ENCODE measurements at places on chromosomes 7 and 10. TPM values are rescaled to one million over a fixed set of nuclear protein-coding genes. Genes with fewer than 3 reads are reported as not detected.

VWA2 gene
- total RNA-seq: under 0.01 TPM

HECW1 gene
- not detected for total RNA-seq

NHLRC2 gene
- total RNA-seq: 11.5 TPM

CDC14C gene
- total RNA-seq: not detected

SLC18A3 gene
- total RNA-seq: under 0.01 TPM

HBP1 gene
- total RNA-seq: 64.6 TPM

TRAPPC14 gene
- 6.9 TPM for total RNA-seq

CALML3 gene
- total RNA-seq: not detected

C10orf105 gene
- not detected for total RNA-seq

PTF1A gene
- not detected for total RNA-seq

ATRNL1 gene
- 1.4 TPM for total RNA-seq

CPN1 gene
- total RNA-seq: not detected

PTPN20 gene
- total RNA-seq: 1.3 TPM

IFIT1B gene
- not detected for total RNA-seq

GIMAP5 gene
- total RNA-seq: 0.28 TPM

MACC1 gene
- total RNA-seq: 1.1 TPM

SPDYE5 gene
- not detected for total RNA-seq

TBX20 gene
- total RNA-seq: 11.5 TPM

STEAP1 gene
- 32.2 TPM for total RNA-seq

ARL4A gene
- 15.9 TPM for total RNA-seq

GATA3 gene
- 0.28 TPM for total RNA-seq

MRM2 gene
- total RNA-seq: 16.1 TPM

SPDYE6 gene
- total RNA-seq: not detected

ATP5F1C gene
- total RNA-seq: 226 TPM

LBX1 gene
- total RNA-seq: not detected

NANOS1 gene
- total RNA-seq: 0.96 TPM

PIP gene
- 0.38 TPM for total RNA-seq

FAM25A gene
- not detected for total RNA-seq

TUBB8 gene
- total RNA-seq: not detected

PPP1R17 gene
- not detected for total RNA-seq

GCK gene
- total RNA-seq: 0.38 TPM

COBL gene
- not detected for total RNA-seq

GDF2 gene
- total RNA-seq: not detected

PCLO gene
- 0.19 TPM for total RNA-seq

POMZP3 gene
- total RNA-seq: 0.56 TPM

ITPRID1 gene
- total RNA-seq: not detected

COL28A1 gene
- total RNA-seq: under 0.01 TPM

HERPUD2 gene
- total RNA-seq: 17.4 TPM

DDIT4 gene
- total RNA-seq: 1,067 TPM

VIPR2 gene
- total RNA-seq: 0.28 TPM

Data from regular cardiac myocyte (primary cell).